ENCODE measurements at places on chromosomes 6 and 20.

GRCh38 chr6:127538750-127539264 lies 19.7 kb upstream of the MTCL3 start:
- DNase-seq: no peak

DNA sequence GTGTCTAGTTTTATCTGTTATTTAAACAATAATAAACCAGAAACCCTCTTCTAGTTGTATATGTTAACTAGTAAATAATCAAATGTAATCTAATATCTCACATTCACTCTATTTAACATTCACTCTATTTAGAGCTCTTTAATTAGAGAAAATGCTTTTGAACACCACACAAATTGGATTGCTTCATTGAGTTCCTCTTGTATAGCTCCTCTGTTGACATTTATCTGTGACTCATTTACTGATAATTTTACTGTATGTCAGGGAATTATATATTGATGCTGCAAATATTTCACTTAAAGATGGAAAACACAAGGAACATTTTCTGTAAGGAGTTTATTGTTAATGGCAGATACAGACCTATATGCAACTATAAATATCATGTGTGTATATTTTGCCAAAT lies 594.6 kb downstream of the COL12A1 start:
- no peak for DNase-seq

DNA sequence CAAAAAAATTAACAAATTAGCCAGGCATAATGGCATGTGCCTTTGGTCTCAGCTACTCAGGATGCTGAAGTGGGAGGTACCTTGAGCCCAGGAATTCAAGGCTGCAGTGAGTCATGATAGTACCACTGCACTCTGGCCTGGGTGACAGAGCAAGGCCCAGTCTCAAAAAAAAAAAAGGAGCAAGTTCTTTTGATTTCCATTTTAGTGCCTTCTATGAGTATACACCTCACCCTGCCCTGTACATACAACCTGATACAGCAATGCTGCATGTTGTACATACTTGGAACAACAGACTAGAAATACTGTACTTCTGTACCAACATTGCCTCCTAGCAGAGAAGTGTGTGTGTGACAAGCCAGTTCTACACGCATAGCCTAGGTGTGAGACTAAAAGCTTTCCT lies 97.3 kb upstream of the CARMIL1 start:
- no peak for DNase-seq

- DNase-seq: no peak
Observed at GRCh38 chr20:24842918-24843715, 106.0 kb upstream of the CST7 start.

- no peak for DNase-seq
Observed at GRCh38 chr6:52645976-52646375, 24.9 kb upstream of the TMEM14A start.

GRCh38 chr6:137494988-137495702 lies 951 bp upstream of the OLIG3 start:
- no peak for DNase-seq

DNA sequence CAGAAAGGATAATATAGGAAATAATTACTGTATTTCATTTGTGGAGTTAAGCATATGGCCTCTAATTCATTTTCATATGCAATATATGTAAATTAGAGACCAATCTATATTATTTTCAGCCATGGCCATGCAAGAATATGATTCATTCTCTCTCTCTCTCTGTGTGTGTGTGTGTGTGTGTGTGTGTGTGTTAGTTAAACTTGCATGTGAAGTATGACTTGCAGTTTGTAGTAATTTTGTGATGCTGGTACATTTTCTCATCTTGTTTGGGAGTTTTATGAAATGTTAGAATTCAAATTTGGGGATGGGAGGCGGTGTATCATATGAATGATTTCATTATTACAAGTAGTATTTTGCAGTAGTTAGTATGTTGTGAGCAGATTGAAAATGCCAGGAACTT lies 74.8 kb downstream of the JARID2 start:
- DNase-seq: no peak

DNA sequence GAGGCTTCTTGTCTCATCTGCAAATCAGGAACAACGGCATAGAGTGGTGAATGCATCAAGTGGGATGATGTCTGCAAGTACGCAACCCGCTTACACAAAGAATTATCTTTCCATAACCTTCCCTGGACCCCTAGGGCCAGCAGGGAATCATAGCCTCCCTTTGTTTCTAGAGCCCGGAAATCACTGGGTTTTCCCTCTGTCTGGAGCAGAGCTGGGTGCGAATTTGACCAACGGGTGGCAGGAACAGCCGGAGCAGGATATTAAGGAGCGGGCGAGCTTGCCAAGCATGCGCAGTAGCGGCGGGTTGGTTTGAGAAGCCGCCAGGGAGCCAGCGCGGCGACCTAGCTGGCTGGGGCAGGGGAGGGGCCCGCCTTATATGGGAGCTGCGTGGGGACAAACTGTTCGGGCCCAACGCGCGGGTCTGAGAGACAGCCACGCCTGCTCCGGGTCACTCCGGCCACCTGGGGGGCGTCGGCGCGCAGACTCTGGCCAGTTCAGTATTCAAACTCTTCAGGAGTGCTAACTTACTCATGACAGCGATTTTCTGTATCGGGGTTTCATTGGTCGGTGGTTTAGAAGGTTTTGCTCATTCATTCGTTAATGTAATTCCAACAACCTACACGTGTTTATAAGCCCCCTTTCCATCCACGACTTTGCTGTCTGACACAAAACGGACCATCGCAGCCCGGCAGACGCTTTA lies 1.6 kb upstream of the KIF16B start:
- peak; percentile 96 for DNase-seq

GRCh38 chr6:13522656-13523055 lies 35.3 kb upstream of the GFOD1 start:
- no peak for DNase-seq

- no peak for DNase-seq
Observed at GRCh38 chr6:121857551-121857950, 422.1 kb downstream of the GJA1 start.

- DNase-seq: no peak
Observed at GRCh38 chr6:168496997-168497331, 56.0 kb downstream of the SMOC2 start.

Measured in left ventricle myocardium superior (tissue), 1 donor.